ENCODE measurements at places on chromosomes 11 and 22.
A peak's percentile ranks its signal among the peaks of the same experiment; 100 is the strongest.

GRCh38 chr11:97359016-97359415 lies 969.2 kb downstream of the JRKL start:
- H3K36me3 ChIP-seq = no peaks in the 10 kb centered on the region
- no peaks in the 10 kb centered on the region for H3K4me1 ChIP-seq
- H3K27ac ChIP-seq = no peak overlapping the region

DNA sequence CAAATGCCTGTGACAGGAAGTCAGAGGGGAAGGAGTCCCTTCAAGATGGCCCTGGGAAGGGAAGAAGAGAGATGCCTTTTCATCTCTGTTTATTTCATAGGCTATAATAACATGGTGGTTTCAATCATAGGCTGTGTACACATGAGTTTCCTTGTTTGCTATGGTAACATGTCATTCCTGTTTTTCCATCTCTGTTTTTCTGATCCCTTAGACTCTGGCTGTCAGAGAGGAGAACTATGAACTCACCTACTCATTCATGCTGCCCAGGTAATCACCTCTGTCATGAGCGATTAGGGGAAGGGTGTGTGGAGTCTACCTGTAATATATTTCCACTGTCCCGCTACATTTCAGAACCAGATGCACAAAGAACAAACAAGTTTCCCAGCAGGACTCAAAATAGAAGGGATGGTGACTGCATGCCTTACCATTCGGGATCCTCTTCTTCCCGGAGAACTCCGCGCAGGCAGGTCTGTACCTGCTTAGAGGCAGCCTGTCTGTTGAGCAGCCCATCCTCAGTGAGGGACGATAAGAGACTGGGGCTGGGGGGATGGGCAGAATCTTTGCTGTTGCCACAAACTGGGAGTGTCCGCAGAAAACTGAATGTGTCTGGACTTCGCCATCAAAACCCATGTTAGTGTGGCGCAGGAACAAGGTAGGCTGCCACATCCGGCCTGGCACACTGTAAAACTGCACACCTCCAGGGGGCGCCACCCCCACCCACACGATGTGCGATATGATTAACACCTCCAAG lies 7.1 kb upstream of the PEX26 start:
- no peak overlapping the region for H3K27ac ChIP-seq
- no peak for DNase-seq
- no peak overlapping the region for H3K4me3 ChIP-seq
- no peaks in the 10 kb centered on the region for H3K36me3 ChIP-seq
- no peaks in the 10 kb centered on the region for H3K27me3 ChIP-seq

- H3K4me3 ChIP-seq = no peak overlapping the region
- no peaks in the 10 kb centered on the region for H3K27me3 ChIP-seq
- no peaks in the 10 kb centered on the region for H3K36me3 ChIP-seq
- no peak overlapping the region for H3K27ac ChIP-seq
- DNase-seq = no peak
Observed at GRCh38 chr11:35302398-35302797, 117.0 kb downstream of the SLC1A2 start.

GRCh38 chr11:120182790-120183491 lies 27.9 kb upstream of the OAF start:
- DNase-seq = peak; percentile 7
- H3K4me3 ChIP-seq = no peak overlapping the region
- peaks cover 19% of the 10 kb centered on the region for H3K27me3 ChIP-seq
- H3K4me1 ChIP-seq = no peaks in the 10 kb centered on the region

DNA sequence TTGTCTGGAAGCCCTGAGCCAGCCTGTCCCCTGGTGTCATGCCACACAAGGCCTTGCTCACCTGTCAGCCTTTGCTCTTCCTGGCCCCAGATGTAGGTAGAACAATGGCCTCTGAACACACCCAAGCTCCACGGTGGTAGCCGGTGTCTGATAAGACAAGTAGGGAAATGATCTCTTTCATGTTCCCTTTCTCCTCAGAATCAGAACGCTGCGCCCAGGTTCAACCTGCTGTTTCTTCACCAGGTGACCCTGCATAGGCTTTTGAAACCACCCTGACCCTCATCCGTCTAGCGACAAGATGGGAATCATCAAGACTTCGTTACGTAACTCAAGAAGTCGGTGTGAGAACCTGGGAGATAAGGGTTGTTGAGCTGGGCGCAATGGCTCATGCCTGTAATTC lies 28.7 kb upstream of the YWHAH start:
- peaks cover 4% of the 10 kb centered on the region for H3K36me3 ChIP-seq
- no peak for DNase-seq
- no peaks in the 10 kb centered on the region for H3K27me3 ChIP-seq
- H3K4me1 ChIP-seq = peaks cover 21% of the 10 kb centered on the region
- H3K4me3 ChIP-seq = no peak overlapping the region

- H3K36me3 ChIP-seq = peaks cover 2% of the 10 kb centered on the region
- no peaks in the 10 kb centered on the region for H3K4me1 ChIP-seq
- H3K27me3 ChIP-seq = no peaks in the 10 kb centered on the region
- H3K27ac ChIP-seq = no peak overlapping the region
- DNase-seq = no peak
Observed at GRCh38 chr11:77403211-77403610, 70.7 kb downstream of the PAK1 start.

- H3K4me1 ChIP-seq = peaks cover under 1% of the 10 kb centered on the region
- H3K36me3 ChIP-seq = no peaks in the 10 kb centered on the region
- H3K27ac ChIP-seq = no peak overlapping the region
Observed at GRCh38 chr11:95655536-95655935, 134.0 kb downstream of the FAM76B start.

GRCh38 chr22:28855355-28856094 lies 27.8 kb upstream of the ZNRF3 start:
- DNase-seq = no peak
- no peaks in the 10 kb centered on the region for H3K4me1 ChIP-seq
- H3K27ac ChIP-seq = no peak overlapping the region
- H3K4me3 ChIP-seq = no peak overlapping the region

DNA sequence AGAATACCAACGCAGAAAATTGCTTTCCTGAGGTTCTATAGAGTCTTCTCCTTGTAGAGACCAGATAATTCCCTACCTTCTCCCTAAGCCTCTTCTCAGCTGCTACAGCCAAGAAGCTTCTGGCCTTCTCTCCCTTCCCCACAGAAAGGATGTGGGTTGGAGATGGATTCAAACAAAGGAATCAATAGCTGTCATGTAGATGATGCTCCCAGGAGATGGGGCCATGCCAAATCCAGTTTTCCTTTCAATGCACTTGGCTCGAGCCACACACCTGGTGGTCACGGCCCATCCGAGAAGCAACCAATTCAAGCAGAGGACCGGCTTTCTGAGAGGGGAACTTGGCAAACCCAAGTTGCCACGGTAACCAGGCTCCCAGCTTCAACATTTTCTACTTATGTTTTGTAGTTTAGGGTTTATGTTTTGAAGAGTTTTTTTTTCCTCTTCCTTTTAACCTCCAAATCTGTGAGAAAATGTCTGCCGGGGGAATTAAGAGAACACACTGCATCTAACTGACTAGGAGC lies 31.3 kb upstream of the OPCML start:
- H3K27me3 ChIP-seq = no peaks in the 10 kb centered on the region
- DNase-seq = no peak
- no peaks in the 10 kb centered on the region for H3K4me1 ChIP-seq
- no peak overlapping the region for H3K27ac ChIP-seq

GRCh38 chr22:42227435-42227834 lies 43.0 kb downstream of the TCF20 start:
- H3K27me3 ChIP-seq = no peaks in the 10 kb centered on the region
- DNase-seq = no peak
- no peak overlapping the region for H3K27ac ChIP-seq
- no peak overlapping the region for H3K4me3 ChIP-seq

GRCh38 chr11:17267576-17267975 lies 9.0 kb upstream of the NUCB2 start:
- peaks cover 2% of the 10 kb centered on the region for H3K27me3 ChIP-seq
- H3K27ac ChIP-seq = no peak overlapping the region
- DNase-seq = no peak

DNA sequence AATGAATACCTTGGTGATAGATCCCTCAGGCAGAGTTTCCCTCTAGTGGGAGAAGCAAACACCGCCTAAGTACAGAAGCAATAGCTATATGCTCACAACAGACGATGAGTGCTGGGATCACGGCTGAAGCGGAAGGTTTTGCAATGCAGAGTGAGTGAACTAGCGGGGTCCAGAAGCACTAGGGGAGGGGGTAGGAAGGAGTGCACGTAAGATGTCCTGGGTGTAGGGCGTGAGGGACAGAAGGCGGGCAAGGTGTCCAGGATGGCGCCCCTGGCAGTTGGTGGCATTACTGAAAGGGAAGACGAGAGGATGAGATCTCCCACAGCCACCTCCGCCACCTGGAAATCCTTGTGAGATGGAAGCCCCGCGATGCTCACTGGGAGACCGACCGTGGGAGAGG lies 81.0 kb downstream of the ETS1 start:
- no peak for DNase-seq
- peak overlapping the region; percentile 36 for H3K4me3 ChIP-seq
- H3K27ac ChIP-seq = peak overlapping the region; percentile 77
- peaks cover 100% of the 10 kb centered on the region for H3K4me1 ChIP-seq
- H3K36me3 ChIP-seq = peaks cover 67% of the 10 kb centered on the region

GRCh38 chr22:31561238-31561887 lies 65.0 kb downstream of the SFI1 start:
- H3K36me3 ChIP-seq = peaks cover 42% of the 10 kb centered on the region
- DNase-seq = peak; percentile 28
- H3K27ac ChIP-seq = no peak overlapping the region
- H3K4me3 ChIP-seq = no peak overlapping the region

- no peaks in the 10 kb centered on the region for H3K27me3 ChIP-seq
- no peaks in the 10 kb centered on the region for H3K4me1 ChIP-seq
- H3K4me3 ChIP-seq = no peak overlapping the region
- no peak overlapping the region for H3K27ac ChIP-seq
- DNase-seq = no peak
Observed at GRCh38 chr11:6572215-6572614, 31.2 kb downstream of the RRP8 start.

DNA sequence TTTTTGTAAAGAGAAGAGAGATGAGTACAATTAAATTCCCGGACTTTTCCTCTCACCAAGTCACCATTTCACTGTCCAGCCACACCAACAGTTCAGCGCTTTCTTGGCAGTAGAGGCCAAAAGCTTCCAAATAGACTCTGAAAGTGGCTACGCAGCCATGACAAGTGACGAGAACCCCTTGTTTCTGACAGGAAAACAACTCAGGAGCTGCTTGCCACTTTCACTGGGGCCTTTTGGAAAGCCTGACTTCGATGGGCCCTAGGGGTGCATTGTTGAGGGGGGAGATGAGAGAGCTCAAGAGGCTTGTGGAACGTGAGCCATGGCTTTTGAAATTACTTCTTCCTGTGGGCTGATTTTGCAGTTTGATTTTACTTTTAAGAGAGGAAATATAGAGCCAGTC lies 422.1 kb upstream of the FAT3 start:
- H3K27me3 ChIP-seq = no peaks in the 10 kb centered on the region
- no peaks in the 10 kb centered on the region for H3K36me3 ChIP-seq
- no peak overlapping the region for H3K4me3 ChIP-seq
- H3K4me1 ChIP-seq = no peaks in the 10 kb centered on the region
- H3K27ac ChIP-seq = no peak overlapping the region
- no peak for DNase-seq

- no peaks in the 10 kb centered on the region for H3K36me3 ChIP-seq
- no peak overlapping the region for H3K27ac ChIP-seq
- H3K4me1 ChIP-seq = peaks cover 10% of the 10 kb centered on the region
- H3K27me3 ChIP-seq = peaks cover 43% of the 10 kb centered on the region
- no peak for DNase-seq
Observed at GRCh38 chr11:79390477-79390876, 50.4 kb downstream of the TENM4 start.

DNA sequence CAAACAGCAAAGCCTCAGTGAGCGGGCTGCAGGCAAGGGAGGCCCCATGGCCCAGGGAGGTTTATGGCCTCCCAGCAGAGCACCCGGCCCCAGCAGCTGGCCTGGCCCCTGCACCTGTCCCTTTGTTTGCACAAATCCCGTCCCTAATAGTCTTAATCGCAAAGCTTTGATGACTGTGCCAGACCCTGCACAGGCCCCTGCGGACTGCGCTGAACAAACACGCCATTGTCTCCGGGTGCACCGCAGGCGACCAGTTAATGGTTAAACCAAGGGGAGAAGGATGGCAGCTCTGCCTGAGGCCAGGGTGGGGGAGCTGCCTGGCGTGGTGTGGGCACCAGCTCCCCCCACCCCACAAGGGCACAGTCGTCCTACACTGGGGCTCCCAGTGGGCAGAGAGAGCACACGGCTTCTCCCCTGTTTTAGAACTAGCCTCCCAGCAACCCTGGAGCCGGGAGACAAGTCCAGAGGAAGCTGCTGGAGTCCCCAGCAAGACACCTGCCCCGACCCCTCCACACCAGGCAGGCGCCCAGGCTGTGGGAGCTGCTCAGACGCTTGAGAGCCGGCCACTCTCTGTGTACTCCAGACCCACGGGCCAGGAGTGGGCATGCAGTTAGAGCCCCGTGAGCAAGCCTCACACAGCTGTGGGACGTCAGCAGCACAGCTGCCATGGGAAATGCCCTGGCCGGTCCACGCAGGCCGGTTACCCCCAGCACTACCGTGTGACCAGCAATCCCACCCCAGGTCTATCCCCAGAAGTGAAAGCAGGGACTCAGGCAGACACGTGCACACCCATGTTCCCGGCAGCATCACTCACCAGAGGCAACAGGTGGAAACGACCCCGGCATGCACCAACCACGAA lies 39.7 kb upstream of the TH start:
- no peak for DNase-seq
- peaks cover 17% of the 10 kb centered on the region for H3K27me3 ChIP-seq
- H3K36me3 ChIP-seq = no peaks in the 10 kb centered on the region
- H3K4me3 ChIP-seq = no peak overlapping the region

- DNase-seq = no peak
- peak overlapping the region; percentile 18 for H3K27ac ChIP-seq
- peaks cover 35% of the 10 kb centered on the region for H3K36me3 ChIP-seq
- H3K4me3 ChIP-seq = peak overlapping the region; percentile 75
- peaks cover 31% of the 10 kb centered on the region for H3K4me1 ChIP-seq
Observed at GRCh38 chr22:50199829-50200460, 866 bp upstream of the SELENOO start.

- no peaks in the 10 kb centered on the region for H3K27me3 ChIP-seq
- DNase-seq = no peak
- H3K36me3 ChIP-seq = peaks cover 34% of the 10 kb centered on the region
- peaks cover 33% of the 10 kb centered on the region for H3K4me1 ChIP-seq
Observed at GRCh38 chr11:119120639-119121007, 757 bp upstream of the HINFP start.

DNA sequence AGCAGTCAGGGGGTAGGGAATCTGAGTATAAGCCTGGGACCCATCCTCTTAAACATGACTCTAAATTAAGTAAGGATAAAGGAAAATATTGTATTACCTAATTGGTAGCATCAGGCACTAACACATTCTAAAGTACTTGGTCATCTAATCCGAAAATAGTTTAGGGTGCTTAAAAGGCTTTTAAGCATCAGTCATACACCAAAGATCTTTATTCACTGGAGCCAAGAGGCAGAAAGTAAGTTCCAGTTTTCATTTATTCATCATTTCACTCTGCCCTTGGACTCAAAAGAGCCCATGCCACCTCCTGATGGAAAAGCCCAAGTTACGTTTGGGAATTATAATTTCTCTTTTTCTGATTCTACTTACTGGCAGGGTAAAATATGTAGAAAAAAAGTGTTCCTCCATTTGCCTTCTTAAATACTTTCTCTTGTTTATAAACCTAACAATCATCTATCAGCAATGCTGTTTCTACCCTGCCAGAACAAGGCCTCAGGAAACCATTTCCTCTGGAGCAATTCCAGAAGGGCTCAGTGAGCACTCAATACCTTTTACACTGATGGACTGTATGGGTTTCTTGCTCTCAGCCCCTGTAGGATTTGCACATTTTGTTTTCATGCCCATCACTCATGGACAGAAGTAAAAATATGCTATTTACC lies 120.1 kb upstream of the SLC5A12 start:
- no peaks in the 10 kb centered on the region for H3K27me3 ChIP-seq
- H3K27ac ChIP-seq = no peak overlapping the region
- H3K4me3 ChIP-seq = no peak overlapping the region
- no peak for DNase-seq
- H3K4me1 ChIP-seq = no peaks in the 10 kb centered on the region
